ENCODE measurements at places on chromosomes 7 and 10. TPM values are rescaled to one million over a fixed set of nuclear protein-coding genes. Genes with fewer than 3 reads are reported as not detected.
A peak's percentile ranks its signal among the peaks of the same experiment; 100 is the strongest.

DNA sequence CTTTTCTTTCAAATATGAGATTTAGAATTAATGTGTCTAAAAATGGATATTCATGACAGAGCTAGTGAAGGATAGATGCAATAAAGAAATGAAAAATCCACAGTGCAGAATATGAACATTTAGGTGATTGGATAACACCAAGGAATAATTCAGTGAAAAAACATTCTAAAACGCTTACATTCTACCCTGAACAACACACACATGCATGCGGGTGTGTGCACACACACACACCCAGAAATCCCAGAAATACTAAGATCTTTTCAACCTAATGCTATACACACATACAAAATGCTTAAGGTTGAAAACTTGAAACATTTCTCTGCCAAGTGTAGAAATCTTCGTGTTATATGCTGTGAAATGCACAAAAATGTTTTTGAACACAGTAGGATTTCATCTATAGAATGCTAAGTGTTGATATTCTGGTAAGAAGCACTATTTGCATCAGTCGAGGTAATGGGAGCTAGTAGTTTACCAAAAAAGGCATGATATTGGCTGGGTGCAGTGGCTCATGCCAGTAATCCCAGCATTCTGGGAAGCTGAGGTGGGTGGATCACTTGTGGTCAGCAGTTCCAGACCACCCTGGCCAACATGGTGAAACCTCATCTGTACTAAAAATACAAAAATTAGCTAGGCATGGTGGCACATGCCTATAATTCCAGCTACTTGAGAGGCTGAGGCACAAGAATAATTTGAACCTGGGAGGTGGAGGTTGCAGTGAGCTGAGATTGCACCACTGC, 600.6 kb downstream of the PHTF2 start:
- H3K4me3 ChIP-seq, result no peak overlapping the region
- no peaks in the 10 kb centered on the region for H3K4me1 ChIP-seq
- no peak for DNase-seq
- H3K27me3 ChIP-seq, result no peaks in the 10 kb centered on the region
- no peaks in the 10 kb centered on the region for H3K36me3 ChIP-seq

Gene CARD11
- 0.37 TPM for total RNA-seq

GRCh38 chr10:112389271-112389822, 15.4 kb downstream of the ACSL5 start:
- peak; percentile 24 for DNase-seq
- H3K4me1 ChIP-seq, result peaks cover 73% of the 10 kb centered on the region
- peak overlapping the region; percentile 43 for H3K27ac ChIP-seq

DNA sequence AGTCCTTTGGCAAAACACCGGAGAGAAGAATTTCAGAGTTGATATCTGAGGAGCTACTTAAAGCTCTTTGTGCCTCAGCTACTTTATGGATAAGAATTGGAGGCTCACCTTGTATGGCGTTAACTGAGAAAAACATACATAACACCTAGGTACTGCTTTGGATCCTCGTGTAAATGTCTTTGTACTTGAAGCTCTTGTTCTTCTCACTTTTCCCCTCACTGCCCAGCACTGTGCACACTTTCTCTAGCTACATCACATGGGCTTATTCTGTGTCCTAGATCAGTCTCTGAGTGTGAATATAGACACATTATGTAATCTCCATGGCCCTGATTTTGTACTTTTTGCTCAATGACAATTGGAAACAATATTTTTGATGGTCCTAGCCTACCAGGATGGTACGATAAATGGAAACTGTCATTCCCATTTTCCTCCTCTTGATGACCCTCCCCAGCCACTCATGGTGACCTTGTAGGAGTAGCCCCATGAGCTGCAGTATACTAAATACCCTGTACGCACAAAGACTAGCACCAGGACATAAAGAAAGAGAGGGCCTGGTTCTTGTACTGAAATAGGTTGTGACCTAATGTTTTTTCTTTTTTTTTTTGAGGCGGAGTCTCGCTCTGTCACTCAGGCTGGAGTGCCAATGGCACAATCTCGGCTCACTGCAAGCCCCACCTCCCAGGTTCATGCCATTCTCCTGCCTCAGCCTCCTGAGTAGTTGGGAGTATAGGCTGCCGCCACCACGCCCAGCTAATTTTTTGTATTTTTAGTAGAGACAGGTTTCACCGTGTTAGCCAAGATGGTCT, 22.1 kb downstream of the STAMBPL1 start:
- H3K4me3 ChIP-seq, result no peak overlapping the region

- H3K27ac ChIP-seq, result no peak overlapping the region
- H3K27me3 ChIP-seq, result no peaks in the 10 kb centered on the region
- H3K4me1 ChIP-seq, result no peaks in the 10 kb centered on the region
- H3K36me3 ChIP-seq, result no peaks in the 10 kb centered on the region
- H3K4me3 ChIP-seq, result no peak overlapping the region
Observed at GRCh38 chr10:20473023-20473760, 423.9 kb downstream of the NEBL start.

DNA sequence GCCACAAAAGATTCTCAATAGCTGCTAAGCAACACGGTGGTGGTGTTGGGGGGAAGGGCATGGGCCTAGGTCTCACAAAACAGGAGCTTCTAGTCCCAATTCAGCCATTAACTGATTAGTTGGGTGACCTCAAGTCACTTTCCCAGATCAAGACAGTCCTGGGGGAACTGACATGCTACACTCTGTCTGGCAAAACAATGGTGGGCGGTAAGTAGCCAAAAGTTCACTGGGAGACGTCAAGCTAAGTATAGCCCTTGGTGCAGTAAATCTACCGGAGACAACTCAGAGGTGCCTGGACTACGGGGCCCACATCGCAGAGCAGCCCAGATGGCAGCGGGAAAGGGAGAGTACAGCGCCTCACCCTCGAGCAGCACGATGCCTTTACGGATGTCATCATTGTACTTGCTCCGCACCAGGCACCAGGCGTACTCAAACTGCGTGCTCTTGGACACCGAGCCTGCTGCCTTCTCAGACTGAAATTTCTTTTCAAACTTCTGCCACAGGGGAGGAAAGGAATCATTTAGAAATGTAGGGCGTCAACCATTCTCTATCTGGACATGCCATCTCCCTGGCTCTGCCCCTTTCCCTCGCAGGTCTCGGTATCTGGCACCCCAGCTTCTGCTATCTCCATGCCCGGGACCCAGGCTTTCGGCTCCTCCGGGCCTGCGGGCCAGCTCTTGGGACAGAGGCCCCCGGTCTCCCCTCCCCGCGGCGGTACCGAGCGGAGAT, 1.1 kb downstream of the FIS1 start:
- peak overlapping the region; percentile 94 for H3K27ac ChIP-seq
- H3K4me1 ChIP-seq, result no peaks in the 10 kb centered on the region
- H3K27me3 ChIP-seq, result no peaks in the 10 kb centered on the region
- DNase-seq, result no peak
- H3K36me3 ChIP-seq, result peaks cover 19% of the 10 kb centered on the region
- H3K4me3 ChIP-seq, result peak overlapping the region; percentile 73

DNA sequence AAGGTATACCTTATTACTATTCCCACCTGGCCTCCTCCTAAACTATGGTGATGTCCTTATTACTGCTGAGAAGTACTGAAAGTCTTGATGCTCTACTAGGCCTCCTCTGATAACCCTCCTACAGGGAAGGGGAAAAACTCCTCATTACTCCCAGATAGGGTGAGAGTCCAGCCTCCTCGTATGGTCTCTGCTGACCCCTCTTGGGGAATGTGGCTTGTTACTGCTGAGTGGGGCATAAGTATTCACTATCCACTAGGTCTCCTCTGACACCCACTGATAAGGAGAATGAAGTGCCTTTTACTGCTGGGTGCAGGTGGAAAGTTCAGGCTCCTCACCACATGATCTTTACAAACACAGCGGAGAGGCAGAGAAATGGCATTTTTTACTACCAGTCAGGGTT, 222.9 kb downstream of the CHRM2 start:
- no peaks in the 10 kb centered on the region for H3K36me3 ChIP-seq
- H3K27ac ChIP-seq, result no peak overlapping the region
- H3K4me1 ChIP-seq, result no peaks in the 10 kb centered on the region

GRCh38 chr7:21412957-21413356, 14.9 kb upstream of the SP4 start:
- no peaks in the 10 kb centered on the region for H3K27me3 ChIP-seq
- no peaks in the 10 kb centered on the region for H3K36me3 ChIP-seq
- no peak overlapping the region for H3K27ac ChIP-seq
- no peaks in the 10 kb centered on the region for H3K4me1 ChIP-seq
- no peak overlapping the region for H3K4me3 ChIP-seq
- DNase-seq, result no peak

- H3K4me1 ChIP-seq, result no peaks in the 10 kb centered on the region
- no peaks in the 10 kb centered on the region for H3K36me3 ChIP-seq
- H3K27me3 ChIP-seq, result no peaks in the 10 kb centered on the region
- no peak for DNase-seq
- H3K4me3 ChIP-seq, result no peak overlapping the region
Observed at GRCh38 chr7:96691702-96692101, 17.9 kb downstream of the SEM1 start.

- H3K36me3 ChIP-seq, result no peaks in the 10 kb centered on the region
- DNase-seq, result no peak
- H3K4me1 ChIP-seq, result no peaks in the 10 kb centered on the region
- H3K27ac ChIP-seq, result no peak overlapping the region
- no peaks in the 10 kb centered on the region for H3K27me3 ChIP-seq
- no peak overlapping the region for H3K4me3 ChIP-seq
Observed at GRCh38 chr10:82778908-82779307, 903.9 kb downstream of the NRG3 start.

- H3K27me3 ChIP-seq, result no peaks in the 10 kb centered on the region
- no peak overlapping the region for H3K27ac ChIP-seq
- H3K36me3 ChIP-seq, result no peaks in the 10 kb centered on the region
- no peak for DNase-seq
Observed at GRCh38 chr10:78255796-78256638, 222.4 kb downstream of the RPS24 start.

GRCh38 chr7:37698276-37698675, 14.7 kb downstream of the GPR141 start:
- no peak for DNase-seq
- H3K36me3 ChIP-seq, result no peaks in the 10 kb centered on the region
- no peaks in the 10 kb centered on the region for H3K4me1 ChIP-seq
- no peak overlapping the region for H3K27ac ChIP-seq
- H3K4me3 ChIP-seq, result no peak overlapping the region
- H3K27me3 ChIP-seq, result no peaks in the 10 kb centered on the region

GRCh38 chr10:69867699-69868558, 66.2 kb downstream of the COL13A1 start:
- H3K4me3 ChIP-seq, result no peak overlapping the region
- no peak for DNase-seq
- H3K36me3 ChIP-seq, result no peaks in the 10 kb centered on the region
- no peak overlapping the region for H3K27ac ChIP-seq
- no peaks in the 10 kb centered on the region for H3K4me1 ChIP-seq

Gene MAGI2
- 4.0 TPM for total RNA-seq

Gene FAM171A1
- total RNA-seq, result 7.8 TPM

- H3K4me1 ChIP-seq, result no peaks in the 10 kb centered on the region
- no peaks in the 10 kb centered on the region for H3K36me3 ChIP-seq
- H3K27me3 ChIP-seq, result no peaks in the 10 kb centered on the region
- H3K27ac ChIP-seq, result no peak overlapping the region
- no peak overlapping the region for H3K4me3 ChIP-seq
Observed at GRCh38 chr7:92652536-92652935, 62.3 kb upstream of the FAM133B start.

Gene ACBD5
- total RNA-seq, result 38.5 TPM

GRCh38 chr10:62456611-62457101, 82.5 kb downstream of the ZNF365 start:
- no peak overlapping the region for H3K27ac ChIP-seq
- H3K4me1 ChIP-seq, result no peaks in the 10 kb centered on the region
- no peak overlapping the region for H3K4me3 ChIP-seq

Gene BMPER
- 5.8 TPM for total RNA-seq

Gene ZNF425
- total RNA-seq, result 0.19 TPM

Gene AIFM2
- total RNA-seq, result 11.8 TPM

DNA sequence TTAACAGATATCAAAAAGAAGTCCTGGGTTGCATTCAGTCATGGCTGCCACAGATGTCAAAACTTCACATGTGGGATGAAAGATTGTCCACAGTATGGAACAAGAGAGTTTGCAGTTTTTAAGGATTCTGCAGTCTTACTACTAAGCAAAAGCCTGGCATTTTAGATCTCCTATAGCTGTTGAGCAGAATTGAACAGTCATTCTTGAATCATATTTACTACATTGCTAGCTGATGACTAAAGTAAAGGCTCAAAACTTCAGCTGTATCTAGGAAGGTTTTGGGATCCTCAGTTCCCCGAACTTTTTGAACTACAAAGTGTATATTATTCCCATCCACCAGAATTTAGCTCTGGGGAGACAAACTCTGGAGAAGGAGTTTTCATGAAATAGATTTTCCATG, 31.0 kb downstream of the BET1 start:
- no peak for DNase-seq
- no peaks in the 10 kb centered on the region for H3K36me3 ChIP-seq
- no peaks in the 10 kb centered on the region for H3K4me1 ChIP-seq

Gene ZSCAN21
- total RNA-seq, result 6.0 TPM

- no peak for DNase-seq
- H3K4me1 ChIP-seq, result no peaks in the 10 kb centered on the region
- no peak overlapping the region for H3K4me3 ChIP-seq
- H3K36me3 ChIP-seq, result no peaks in the 10 kb centered on the region
- no peaks in the 10 kb centered on the region for H3K27me3 ChIP-seq
Observed at GRCh38 chr7:147279514-147279913, 1162.9 kb downstream of the CNTNAP2 start.

DNA sequence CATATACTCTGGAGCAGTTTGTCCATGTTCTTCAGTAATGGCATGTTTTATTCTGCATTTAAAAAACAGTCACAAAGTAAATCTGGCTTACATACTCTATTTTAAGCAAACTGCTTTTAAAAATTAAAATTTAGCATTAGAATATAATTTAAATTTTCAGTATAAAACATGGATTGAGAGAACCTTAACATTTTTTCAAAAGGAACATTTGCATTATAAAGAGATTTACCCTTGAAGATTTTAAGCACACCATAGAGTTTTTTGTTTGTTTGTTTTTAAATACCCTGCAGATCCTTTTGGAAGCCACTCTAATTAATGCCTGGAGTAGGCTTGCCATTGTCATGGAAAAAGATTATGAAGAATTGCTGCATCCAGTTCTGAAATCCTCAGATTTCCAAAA, 70.4 kb downstream of the ZNRF2 start:
- H3K27me3 ChIP-seq, result no peaks in the 10 kb centered on the region
- DNase-seq, result no peak
- H3K27ac ChIP-seq, result no peak overlapping the region
- no peak overlapping the region for H3K4me3 ChIP-seq
- H3K4me1 ChIP-seq, result no peaks in the 10 kb centered on the region

GRCh38 chr7:55107946-55108345, 89.1 kb downstream of the EGFR start:
- DNase-seq, result no peak
- H3K4me1 ChIP-seq, result no peaks in the 10 kb centered on the region

- H3K36me3 ChIP-seq, result no peaks in the 10 kb centered on the region
- no peaks in the 10 kb centered on the region for H3K4me1 ChIP-seq
- H3K4me3 ChIP-seq, result no peak overlapping the region
- no peak overlapping the region for H3K27ac ChIP-seq
Observed at GRCh38 chr10:493391-494148, 195.9 kb downstream of the DIP2C start.

Gene TEX36
- total RNA-seq, result not detected

DNA sequence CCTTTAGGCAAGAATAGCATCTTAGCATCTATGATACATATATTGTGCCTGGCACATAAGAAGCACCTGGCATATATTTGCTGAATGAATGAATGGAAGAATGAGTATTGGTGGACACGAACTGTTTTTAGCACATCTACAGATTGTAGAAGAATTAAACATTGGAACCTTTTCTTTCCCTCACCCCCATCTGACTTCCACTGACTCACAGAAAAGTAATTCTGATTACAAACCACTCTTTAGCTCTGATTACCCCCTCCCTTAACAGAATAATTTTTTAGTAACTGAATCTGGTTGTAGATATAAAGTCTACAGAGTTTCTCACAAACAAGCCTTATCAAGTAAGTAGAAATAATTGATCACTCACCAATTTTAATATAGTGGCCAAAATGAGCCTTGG, 31.9 kb downstream of the SLC26A4 start:
- H3K4me1 ChIP-seq, result no peaks in the 10 kb centered on the region
- H3K4me3 ChIP-seq, result no peak overlapping the region
- no peaks in the 10 kb centered on the region for H3K36me3 ChIP-seq
- no peak overlapping the region for H3K27ac ChIP-seq
- H3K27me3 ChIP-seq, result no peaks in the 10 kb centered on the region

All from right lobe of liver (tissue), 6 donors.